ENCODE measurements at places on chromosomes 3 and 15.
A peak's percentile ranks its signal among the peaks of the same experiment; 100 is the strongest.

DNA sequence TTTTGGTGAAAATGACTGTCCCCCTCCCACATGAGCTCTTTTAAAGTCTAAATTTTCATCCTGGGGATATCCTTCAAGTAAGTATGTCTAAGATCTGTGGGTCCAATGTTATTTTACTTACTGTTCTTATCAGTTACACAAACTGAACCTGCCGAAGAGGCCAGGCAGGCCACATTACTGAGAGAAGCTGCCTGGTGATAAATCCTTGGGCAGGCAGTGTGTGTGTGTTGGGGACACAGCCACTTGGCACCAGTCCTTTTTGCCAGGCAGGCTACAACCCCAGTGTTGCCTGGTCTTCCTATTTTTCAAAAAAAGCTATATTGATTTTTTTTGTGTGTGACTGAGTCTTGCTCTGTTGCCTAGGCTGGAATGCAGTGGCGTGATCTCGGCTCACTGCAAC, 50.6 kb upstream of the RASA2 start:
- DNase-seq: no peak

GRCh38 chr15:67510597-67511190, 10.2 kb upstream of the C15orf61 start:
- no peak for DNase-seq

- no peak for DNase-seq
These were observed 19.2 kb downstream of the DYNC1LI1 start for GRCh38 chr3:32551496-32551895.

- DNase-seq: no peak
These were observed 50.6 kb downstream of the AGTR1 start for GRCh38 chr3:148748283-148748682.

- DNase-seq: no peak
These were observed 76.5 kb downstream of the HMG20A start for GRCh38 chr15:77497110-77497737.

DNA sequence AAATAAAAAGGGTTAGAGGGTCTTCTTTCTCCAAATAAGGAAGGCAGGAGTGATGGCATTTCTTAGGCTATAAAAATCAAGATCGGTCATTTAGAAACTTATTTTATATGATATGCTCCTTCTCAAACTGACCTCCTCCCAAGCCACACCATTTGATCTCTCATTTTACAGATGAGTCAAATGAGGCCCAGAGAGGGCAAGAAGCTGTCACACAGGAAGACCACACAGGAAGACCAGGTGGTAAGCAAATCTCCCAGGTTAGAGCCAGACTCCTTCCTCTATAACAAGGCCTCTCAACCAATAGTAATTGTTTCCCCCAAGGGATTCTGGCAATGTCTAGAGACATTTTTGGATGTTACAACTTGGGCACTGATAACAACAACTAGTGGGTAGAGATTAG, 13.8 kb downstream of the TLE3 start:
- peak; percentile 37 for DNase-seq

- DNase-seq: no peak
These were observed 694.7 kb downstream of the ZNF385D start for GRCh38 chr3:21056293-21056692.

DNA sequence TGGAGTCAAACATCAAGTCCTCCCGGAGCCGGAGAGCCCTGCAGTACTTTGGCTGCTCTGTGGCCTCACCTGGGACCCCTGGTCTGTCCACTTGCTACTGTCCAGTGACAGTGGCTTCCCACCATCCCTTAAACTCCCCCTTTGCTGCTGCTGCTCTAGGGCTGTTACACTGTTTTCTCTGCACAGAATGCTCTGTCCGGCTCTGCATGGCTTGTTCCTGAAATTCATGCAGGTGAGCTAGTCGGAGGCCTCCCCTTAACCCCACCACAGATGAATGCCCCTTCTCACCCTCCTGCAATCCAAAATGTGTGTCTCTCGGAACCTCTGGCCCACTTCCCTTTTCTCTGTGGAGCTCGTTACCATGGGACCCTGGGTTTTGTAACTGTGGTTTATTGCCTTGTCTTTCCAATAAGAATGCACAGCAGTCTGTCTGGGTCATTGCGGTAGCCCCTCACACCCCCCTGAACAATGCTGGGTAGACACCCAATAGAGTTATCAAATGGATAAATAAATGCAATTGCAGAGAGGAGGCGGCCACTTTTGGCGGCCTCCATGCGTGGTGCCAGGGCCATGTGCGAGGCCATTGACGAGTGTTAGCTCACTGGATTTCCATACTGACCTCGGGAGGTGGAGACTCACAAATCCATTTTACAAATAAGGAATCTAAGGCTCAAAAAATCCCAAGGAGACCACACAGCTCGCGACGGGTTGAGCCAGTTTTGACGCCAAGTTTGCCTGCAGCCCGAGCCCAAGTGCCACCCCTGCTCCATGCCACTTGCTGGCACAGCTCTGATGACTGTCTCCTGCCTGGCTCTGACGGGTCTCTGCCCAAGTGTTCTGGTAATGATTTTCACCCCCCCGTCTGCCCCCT, 48.5 kb downstream of the RGMA start:
- DNase-seq: no peak

GRCh38 chr3:139127101-139127500, 82.4 kb upstream of the PRR23C start:
- DNase-seq: no peak

GRCh38 chr3:70519913-70520659, 207.6 kb upstream of the MDFIC2 start:
- no peak for DNase-seq

DNA sequence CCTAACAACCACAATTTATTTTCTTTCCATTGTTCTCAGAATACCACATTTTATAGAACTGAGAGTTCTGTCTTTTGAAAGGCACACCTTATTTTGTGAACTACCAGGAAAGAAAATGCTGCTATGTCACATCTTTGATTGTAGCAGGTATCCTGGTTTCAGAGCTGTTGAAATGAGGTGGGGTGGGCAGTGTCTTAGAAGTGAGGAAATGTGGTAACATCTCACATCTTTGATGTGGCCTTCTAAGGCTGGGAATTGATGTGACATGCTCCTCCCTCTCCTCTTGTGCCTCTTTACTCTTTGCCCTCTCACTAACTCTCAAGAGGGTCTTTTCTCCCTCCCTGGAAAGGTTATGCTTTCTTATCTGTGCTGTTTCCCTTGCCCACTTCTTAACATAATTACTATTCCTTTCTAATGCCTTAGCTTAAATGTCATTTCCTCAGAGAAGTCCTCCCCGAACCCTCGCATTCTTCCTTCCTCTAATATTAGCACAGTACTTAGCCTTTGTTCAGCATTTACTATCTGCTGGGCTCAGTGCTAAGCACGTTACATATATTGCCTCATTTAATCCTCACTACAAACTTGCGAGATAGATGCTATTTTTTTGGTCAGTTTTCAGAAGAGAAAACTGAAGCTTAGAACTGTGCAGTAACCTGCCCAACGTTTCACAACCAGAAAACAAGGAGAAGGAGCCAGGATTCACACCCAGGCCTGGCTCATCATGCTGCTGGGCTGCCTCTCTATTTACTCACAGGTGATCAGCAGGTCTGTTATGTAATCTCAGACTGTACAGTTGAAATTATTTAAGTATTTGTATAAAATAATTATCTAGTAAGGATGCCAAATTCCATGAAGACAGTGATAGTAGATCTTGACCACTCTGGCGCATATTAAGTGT, 24.0 kb upstream of the SPTSSB start:
- DNase-seq: peak; percentile 32

DNA sequence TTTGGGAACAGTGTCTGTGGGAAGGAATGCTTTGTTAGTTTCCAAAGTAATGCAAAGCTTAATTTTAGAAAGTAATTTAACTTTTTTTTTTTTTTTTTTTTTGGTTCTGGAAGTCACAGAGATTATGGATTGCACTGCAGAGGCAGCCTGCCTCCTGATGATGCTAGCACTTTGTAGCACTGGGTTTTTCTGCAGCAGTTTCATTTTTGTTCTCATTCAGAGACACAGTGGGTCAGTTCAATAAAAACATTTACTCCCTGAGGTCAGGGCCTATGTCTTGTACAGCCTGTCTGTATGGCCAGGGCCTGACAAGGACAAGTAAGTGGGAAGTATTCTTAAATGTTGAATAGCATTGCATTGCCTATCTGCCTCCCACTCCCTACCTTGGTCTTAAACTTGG, 39.0 kb upstream of the NDUFB4 start:
- DNase-seq: no peak

- no peak for DNase-seq
These were observed 7.9 kb downstream of the RBP2 start for GRCh38 chr3:139468399-139468798.

DNA sequence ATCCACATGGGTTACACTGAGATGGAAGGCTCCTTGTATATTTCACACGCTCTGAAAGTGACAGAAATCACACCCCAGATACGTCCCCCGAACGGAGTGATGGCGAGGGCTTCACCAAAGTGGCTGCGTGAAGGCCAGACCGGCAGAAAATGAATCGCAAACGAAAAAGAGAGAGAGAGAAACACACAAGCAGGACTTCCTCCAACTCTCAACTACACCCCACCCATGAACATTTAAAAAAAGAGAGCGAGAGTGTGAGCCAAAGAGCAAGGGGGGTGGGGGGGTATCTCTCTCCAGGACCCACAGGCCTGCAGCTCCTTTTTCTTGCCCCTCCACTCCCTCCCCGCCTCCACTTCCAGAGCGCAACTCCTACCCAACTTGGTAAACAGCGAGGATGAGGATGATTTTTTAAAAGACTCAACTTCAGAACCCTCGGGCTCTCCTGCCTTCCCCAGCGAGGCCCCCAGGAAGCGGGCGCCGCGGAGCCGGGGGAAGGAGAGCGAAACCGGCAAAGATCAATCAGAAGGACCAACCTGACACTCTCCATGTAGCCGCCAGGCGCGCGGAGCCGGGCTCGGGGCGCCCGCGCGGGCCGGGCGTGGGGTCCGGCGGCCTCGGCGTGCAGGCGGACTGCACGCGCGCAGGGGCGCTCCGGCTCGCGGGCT, 519.1 kb downstream of the FOXP1 start:
- DNase-seq: peak; percentile 78

- no peak for DNase-seq
These were observed 1.0 kb downstream of the LIMD1 start for GRCh38 chr3:45595364-45596195.

DNA sequence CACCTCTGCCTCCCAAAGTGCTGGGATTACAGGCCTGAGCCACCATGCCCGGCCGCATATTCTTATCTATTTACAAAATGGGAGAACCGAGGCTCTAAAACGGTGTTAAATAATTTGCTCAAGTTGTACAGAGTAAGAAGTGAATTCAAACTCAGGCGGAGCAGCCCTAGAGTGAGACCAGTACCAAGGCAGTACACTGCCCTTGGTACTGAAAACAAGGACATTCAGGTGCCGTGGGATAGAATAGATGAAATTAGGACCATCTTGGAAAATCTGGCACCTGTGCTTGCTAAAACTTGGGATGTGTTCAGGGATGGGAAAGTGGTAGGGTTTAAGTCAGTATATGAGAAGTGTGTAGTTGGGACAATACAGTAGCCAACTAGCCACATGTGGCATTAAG, 100.7 kb downstream of the MYRIP start:
- no peak for DNase-seq

- no peak for DNase-seq
These were observed 19.8 kb downstream of the EPM2AIP1 start for GRCh38 chr3:36973139-36973538.
